ENCODE measurements at places on chromosomes 4 and X. TPM values are rescaled to one million over a fixed set of nuclear protein-coding genes. Genes with fewer than 3 reads are reported as not detected.

Gene NLGN4X
- total RNA-seq: not detected

DNA sequence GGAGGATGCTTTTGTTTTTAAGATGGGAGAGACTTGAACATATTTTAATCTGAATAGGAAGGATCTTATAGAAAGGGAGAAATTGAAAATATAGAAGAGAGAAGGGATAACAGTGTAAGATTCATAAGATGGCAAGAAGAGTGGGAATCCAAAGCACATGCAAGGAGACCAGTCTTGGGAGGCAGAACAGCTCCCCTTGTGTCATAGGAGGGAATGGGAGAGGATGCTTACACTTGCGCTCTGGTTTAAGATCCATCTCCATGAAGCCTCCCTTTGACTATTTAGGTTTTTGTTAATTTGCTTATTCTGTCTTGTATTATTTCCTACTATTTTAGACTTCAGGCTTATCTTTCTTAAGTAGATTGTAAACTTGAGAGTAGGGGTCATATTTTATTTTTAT is 42.7 kb downstream of the KIF4A start:
- no peak for DNase-seq
- no peaks in the 10 kb centered on the region for H3K27me3 ChIP-seq
- no peaks in the 10 kb centered on the region for H3K36me3 ChIP-seq
- no peak overlapping the region for H3K27ac ChIP-seq
- H3K4me3 ChIP-seq: no peak overlapping the region

GRCh38 chr4:127748957-127749356 is 18.8 kb downstream of the SLC25A31 start:
- H3K4me1 ChIP-seq: no peaks in the 10 kb centered on the region
- no peaks in the 10 kb centered on the region for H3K36me3 ChIP-seq
- peaks cover 5% of the 10 kb centered on the region for H3K27me3 ChIP-seq
- H3K27ac ChIP-seq: no peak overlapping the region
- H3K4me3 ChIP-seq: no peak overlapping the region

GRCh38 chrX:132639446-132639845 is 150.6 kb upstream of the MBNL3 start:
- DNase-seq: no peak
- no peak overlapping the region for H3K27ac ChIP-seq
- H3K4me3 ChIP-seq: no peak overlapping the region
- no peaks in the 10 kb centered on the region for H3K36me3 ChIP-seq

DNA sequence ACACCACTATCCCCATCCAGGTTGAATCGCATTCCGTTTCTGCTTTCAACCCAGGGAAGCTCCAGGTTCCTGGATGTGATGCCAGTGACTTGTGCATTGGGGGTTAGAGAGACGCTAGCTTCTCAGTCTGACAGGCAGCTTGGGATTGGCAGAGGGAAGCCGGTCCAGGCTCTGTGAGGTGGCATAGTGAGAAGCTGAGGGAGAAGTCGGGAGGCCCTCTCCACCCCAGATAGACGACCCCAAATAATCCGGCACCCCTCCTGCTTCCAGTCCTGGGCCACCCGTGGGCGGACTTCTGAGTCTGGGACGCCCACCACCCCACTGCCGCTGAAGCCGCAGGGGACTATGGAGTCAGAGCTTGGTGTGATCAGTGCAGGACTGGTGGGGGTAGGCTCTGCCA is 7.4 kb downstream of the MAGEA4 start:
- H3K36me3 ChIP-seq: no peaks in the 10 kb centered on the region
- H3K27ac ChIP-seq: no peak overlapping the region
- no peak overlapping the region for H3K4me3 ChIP-seq
- no peak for DNase-seq

- peaks cover 9% of the 10 kb centered on the region for H3K36me3 ChIP-seq
- no peak overlapping the region for H3K27ac ChIP-seq
- no peaks in the 10 kb centered on the region for H3K27me3 ChIP-seq
These were observed 12.9 kb downstream of the CCDC22 start for GRCh38 chrX:49247916-49248811.

Gene RHOXF2B
- not detected for total RNA-seq

Gene ARHGAP24
- not detected for total RNA-seq

DNA sequence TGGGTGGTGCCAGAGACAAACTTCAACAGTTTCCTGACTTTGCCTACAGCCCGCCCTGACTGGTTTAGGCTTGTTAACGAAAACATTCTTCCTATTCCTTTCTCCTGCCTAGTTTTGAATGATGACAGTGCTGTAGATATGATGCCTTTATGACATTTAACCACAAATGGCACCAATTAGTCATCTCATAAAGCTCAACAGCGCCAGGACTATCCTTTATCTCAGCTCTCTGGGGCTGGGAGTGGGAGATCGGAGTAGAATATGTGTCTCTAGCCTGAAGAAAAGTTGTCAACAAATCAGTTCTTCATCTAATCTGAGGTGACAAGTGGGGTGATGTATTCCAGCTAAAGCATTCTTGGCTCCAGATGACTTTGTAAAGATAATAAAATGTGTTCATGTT is 64.6 kb upstream of the SH3RF1 start:
- H3K27ac ChIP-seq: no peak overlapping the region
- no peak overlapping the region for H3K4me3 ChIP-seq
- no peak for DNase-seq
- no peaks in the 10 kb centered on the region for H3K36me3 ChIP-seq
- no peaks in the 10 kb centered on the region for H3K27me3 ChIP-seq
- H3K4me1 ChIP-seq: no peaks in the 10 kb centered on the region

Gene STARD8
- total RNA-seq: 0.10 TPM

DNA sequence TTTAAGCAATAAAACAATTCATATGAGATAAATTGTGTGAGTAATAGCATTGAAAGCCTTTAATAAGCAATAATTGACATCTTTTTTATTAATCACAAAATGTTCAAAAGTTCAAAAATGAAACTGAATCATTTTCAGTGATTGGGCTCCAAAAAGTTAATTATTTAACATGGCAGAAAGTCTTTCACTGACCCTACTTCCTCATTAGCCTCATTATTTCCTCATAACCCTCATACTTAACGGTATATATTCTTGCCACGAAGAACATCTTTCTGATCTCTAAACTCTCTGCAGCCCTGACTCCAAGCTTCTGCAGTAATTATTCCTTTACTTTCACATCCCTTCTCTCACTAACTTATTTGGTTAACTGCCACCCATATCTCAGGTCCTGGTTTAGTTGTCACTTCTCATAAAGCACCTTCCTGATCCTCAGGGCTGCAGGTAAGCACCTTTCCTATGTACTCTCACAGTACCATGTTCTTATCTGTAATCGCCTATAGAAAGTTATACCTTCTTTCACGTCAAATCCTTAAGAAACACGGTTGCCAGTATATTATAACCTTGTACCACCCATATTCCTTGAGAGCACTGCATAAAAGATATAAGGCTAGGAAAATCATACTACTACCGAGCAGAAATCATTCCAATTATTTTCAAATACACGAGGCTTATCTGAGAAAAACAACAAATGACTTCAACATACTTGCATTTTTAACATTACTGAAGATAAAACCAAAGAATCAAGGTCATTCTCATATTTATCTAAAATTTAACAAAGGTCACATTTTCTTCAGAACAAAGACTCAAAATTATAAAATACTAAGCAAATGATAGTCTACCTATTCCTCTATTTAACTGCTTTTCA is 72.2 kb downstream of the PPP3CA start:
- no peak overlapping the region for H3K4me3 ChIP-seq
- no peak for DNase-seq
- no peaks in the 10 kb centered on the region for H3K27me3 ChIP-seq

Gene MAGEA9B
- not detected for total RNA-seq

Gene SSX7
- total RNA-seq: not detected

All from activated naive CD4-positive, alpha-beta T cell treated with anti-CD3 and anti-CD28 coated beads for 36 hours (primary cell).